ENCODE measurements at places on chromosomes 12 and 14.

GRCh38 chr12:109222062-109222461 is 87.0 kb downstream of the FOXN4 start:
- no peak for DNase-seq

GRCh38 chr14:60101786-60102185 is 10.1 kb downstream of the PCNX4 start:
- DNase-seq = no peak

GRCh38 chr14:76918782-76919394 is 92.7 kb downstream of the LRRC74A start:
- DNase-seq = no peak

- no peak for DNase-seq
Observed at GRCh38 chr14:99966037-99966835, 99.0 kb upstream of the EVL start.

GRCh38 chr12:113396200-113396599 is 7.5 kb downstream of the SDS start:
- no peak for DNase-seq

GRCh38 chr14:98651037-98651436 is 621.0 kb downstream of the BCL11B start:
- DNase-seq = no peak

GRCh38 chr14:51441001-51441400 is 201.0 kb downstream of the TMX1 start:
- DNase-seq = no peak

DNA sequence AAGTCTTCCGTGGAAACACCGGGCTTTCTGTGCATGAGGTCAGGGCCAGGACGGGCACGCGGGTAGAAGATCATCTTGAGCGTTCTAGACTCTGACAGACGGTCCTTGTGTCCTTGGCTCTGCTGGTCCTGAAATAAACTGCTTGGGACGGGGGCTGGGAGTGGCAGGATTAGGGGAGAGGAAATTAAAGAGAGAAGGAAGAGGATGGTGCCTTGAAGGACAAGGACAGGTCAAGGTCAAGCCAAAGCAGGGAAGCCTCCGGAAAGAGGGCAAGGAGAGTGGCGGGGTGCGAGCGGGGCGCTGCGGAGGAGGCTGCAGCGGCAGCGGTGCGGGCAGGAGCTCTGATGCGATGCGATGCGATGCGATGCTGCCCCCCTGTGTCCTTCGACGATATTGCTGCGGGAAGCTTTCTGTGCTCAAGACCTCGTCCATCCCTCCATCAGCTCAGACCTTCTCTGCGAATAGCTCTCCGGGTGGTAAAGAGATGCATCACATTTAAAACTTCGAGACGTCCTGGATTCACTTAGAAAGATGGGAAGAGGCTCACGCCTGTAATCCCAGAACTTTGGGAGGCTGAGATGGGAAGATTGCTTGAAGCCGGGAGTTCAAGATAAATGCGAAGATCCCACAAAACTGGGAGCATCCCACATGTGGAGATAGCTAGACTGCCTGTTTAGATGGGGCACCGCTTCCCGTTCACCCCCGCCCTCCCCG is 110.1 kb upstream of the TMEM132D start:
- DNase-seq = no peak

DNA sequence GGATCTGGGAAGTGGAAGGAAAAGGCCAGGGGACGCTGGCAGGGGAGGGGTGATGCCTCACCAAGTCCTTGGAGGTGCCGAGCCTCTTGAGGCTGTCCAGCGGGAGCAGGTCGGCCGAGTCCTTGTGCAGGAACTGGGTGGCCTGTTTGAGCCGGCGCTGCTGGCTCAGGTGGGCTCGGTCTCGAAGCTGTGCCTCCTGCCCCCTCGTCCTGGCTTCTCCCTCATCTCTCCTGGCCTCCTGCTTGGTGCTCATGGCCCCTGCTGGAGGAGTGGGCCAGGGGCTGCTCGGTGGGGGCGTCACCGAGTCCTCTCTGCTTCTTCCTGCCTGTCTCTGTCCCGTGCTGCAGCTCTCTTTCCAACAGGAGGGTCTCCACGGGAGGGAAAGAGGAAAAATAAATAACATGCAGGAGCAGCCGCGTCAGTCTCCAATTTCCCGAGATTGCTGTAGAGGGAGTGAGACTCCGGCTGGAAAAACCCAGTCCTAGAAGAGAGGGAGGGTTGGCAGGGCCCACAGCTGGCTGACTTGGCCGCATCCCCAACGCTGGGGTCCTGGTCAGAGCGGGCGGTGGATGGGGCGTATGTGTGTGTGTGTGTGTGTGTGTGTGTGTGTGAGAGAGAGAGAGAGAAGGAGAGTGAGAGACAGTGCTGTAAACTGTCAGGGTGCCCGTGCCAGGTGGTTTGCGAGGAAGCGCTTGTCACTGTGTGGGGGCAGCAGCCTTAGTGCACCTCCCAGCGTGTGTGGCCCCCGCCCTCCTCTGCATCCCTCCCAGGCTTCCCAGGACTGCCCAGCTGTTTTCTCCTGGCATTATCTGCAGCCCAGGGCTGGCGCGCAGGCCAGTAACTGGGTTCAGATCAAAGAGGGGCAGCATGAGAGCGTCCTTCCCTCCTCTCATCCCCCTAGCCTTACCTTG is at the start of gene NRIP2:
NRIP2 (minus strand) TSS at position 455 of the 911 bp plus-strand sequence; CDS start at position 403, 52 bp downstream.
- no peak for DNase-seq

- DNase-seq = no peak
Observed at GRCh38 chr14:38063711-38064320, 143.9 kb upstream of the SSTR1 start.
